Frontal cortex (tissue), 4 donors: ENCODE measurements at places on chromosomes 6 and 20. TPM values are rescaled to one million over a fixed set of nuclear protein-coding genes. Genes with fewer than 3 reads are reported as not detected.

The NKX2-2 gene
- 0.41 TPM for total RNA-seq

DNA sequence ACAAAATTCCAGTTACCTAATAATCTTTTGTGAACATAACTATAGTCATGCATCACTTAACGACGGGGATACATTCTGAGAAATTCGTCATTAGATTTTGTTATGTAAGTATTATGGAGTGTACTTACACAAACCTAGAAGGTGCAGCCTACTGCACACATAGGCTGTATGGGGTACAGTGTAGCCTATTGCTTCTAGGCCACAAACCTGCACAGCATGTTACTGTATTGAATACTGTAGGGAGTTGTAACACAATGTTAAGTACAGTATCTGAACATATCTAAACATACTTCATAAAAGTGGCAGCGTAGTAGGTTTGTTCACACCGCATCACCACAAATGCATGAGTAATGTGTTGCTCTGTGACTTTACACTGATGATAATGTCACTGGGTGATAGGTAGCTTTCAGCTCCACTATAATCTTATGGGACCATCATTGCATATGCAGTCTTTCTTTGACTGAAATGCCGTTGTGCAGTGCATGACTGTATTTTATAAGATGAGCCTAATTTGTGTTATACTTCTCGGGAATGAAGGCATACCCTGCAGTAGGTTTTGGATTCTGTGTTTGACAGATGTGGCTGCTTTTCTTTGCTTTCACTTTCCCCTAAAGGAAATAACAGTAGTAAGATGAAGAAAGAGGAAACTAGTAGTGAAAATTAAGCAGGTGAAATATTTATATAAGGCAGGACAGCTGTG, 365.6 kb downstream of the FARS2 start:
- DNase-seq: no peak

GRCh38 chr6:149359440-149359839, 40.6 kb upstream of the SUMO4 start:
- DNase-seq: no peak

- DNase-seq: no peak
Observed at GRCh38 chr6:95681736-95682135, 104.4 kb downstream of the MANEA start.
